ENCODE measurements at places on chromosomes 5 and 9.

DNA sequence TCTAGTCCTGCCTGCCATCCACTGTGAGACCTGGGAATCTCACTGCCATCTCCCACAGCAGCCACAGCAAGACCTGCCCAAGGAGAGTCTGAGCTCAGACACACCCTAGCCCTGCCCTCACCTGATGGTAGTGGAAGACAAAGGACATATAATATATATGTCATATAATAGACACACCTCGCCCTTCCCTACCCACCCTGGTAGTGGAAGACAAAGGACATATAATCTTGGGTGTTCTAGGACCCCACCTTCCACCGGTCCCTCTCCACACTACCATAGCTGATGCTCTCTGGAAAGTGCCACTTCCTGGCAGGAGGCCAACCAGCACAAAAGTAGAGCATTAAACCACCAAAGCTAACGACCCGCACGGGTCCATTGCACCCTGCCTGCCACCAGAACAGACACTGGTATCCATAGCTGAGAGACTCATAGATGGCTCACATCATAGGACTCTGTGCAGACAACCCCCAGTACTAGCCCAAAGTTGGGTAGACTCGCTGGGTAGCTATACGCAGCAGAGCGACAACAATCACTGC, 545.6 kb downstream of the CAAP1 start:
- no peak for DNase-seq

- peak; percentile 33 for DNase-seq
These were observed 5.9 kb downstream of the TEX10 start for GRCh38 chr9:100346836-100347235.

- DNase-seq, result no peak
These were observed 139.0 kb downstream of the BOD1 start for GRCh38 chr5:173477345-173478040.

- peak; percentile 63 for DNase-seq
These were observed 836.2 kb downstream of the DNAH5 start for GRCh38 chr5:13108265-13108664.

DNA sequence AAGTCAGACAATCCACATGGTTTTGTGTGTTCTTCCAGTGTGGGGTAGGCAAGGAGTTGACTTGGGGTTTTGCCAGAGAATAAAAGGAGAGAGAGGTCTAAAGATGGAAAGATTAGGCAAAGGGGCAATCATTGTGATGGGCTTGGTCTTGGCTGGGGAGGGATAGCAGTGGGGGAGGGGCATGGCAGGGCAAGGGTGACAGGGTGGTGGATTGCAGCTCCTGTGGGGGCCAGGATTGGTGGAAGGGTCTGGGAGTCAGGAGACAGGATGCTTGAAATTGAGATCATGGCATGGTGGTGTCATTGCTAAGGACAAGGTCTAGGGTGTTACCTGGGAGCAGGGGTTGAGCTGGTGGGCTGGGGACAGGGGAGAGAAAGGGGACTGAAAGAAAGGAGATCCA, 57.6 kb downstream of the ZNF618 start:
- no peak for DNase-seq

GRCh38 chr9:35195683-35196082, 33.9 kb downstream of the UNC13B start:
- DNase-seq, result no peak

DNA sequence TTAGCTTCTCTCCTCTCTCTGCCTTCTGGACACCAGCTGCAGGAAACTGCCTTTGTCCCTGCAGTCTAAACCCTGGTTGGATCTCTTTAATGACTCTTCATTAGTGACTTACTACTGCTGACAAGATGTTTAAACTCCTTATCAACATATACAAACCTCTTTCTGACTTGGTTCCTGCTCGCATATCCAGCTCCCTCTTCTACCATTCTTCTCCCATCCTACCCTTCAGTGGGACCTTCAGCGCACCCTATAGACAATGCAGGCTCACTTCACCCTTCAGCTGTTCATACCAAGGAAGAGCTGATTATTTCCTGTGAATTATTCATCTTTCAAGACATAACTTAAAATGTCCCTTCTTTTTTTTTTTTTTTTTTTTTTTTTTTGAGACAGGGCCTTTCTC, 436.5 kb downstream of the KIAA0825 start:
- no peak for DNase-seq

DNA sequence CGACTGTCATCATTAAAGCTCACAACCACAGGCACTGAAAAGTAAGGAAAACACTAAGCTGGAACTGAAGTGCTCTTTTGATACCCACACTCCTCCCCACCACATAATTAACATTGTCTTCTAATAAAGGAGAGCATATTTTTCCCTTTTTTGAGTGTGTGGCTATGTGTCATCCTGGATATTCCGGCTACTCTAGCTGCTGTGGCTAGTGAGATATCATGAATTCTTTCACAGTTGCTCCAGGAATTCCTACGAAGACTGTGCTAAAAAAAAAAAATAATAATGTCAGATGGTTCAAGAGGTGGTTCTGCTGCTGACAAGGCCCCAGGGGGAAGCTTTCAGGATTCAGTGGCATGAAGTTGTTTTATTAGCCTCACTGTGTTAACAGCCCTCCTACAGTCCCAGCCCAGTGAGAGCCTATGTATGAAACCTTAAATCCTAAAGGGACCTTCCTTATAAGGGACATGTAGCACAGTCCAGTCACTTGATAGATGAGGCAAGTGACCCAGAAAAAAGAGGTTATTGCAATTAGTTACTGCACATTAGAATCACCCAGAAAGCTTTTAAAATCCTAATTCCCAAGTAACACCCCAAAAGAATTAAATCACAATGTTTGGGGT, 46.6 kb downstream of the TMEM252 start:
- no peak for DNase-seq

GRCh38 chr5:125657936-125658335, 765.3 kb upstream of the GRAMD2B start:
- DNase-seq, result no peak

- DNase-seq, result no peak
These were observed 148.3 kb upstream of the MOCS2 start for GRCh38 chr5:53257806-53258373.

DNA sequence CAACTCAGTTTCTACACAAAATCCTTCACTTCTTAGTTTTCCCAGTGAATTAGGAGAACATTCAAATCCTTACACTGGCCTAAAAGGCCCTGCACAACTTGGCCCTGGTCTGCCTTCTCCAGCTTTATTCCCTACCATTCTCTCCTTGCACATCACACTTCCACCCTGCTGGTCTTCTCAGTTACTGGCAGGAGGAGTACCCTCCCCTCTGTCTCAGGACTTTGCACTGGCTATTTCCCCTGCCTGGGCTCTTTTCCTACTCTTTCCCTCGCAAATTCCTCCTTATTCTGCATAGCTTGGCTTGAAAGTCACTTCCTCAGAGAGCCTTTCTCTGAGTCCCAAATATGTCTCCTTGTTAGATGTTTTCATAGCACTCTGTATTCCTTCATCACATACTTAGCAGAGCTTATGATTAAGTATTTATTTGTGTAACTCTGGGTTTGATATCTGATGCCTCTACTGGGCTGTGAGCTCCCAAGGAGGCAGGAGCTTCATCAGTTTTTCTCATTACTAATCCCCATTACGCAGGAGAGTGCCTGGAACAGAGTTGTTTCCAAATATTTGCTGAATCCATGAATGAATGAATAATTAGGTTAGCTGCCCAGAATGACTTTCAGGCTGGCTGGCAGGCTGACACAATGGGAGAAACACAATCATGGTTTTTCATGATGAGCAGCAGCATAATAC, 159.8 kb upstream of the KLF9 start:
- no peak for DNase-seq

DNA sequence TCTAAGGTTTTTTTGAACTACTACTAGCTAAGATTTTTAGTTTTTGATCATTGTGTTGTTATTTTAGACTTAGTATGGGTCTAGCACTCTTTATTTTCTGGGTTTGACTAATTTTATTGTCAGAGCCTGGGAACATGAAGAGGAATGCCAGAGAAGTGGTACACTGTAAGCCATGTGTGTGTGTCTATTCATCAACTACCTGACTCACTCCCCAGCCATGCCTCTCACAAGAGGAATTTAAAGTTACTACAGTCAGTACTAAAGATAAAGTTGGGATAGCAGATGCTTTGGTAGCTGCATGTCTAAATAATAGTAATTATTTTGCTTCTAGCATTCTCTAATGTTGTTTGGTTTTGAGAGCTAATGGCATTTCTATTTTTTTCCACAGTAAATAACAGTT, 264.8 kb downstream of the CSNK1G3 start:
- peak; percentile 63 for DNase-seq

- peak; percentile 64 for DNase-seq
These were observed 51.8 kb downstream of the WDR36 start for GRCh38 chr5:111143910-111144309.

DNA sequence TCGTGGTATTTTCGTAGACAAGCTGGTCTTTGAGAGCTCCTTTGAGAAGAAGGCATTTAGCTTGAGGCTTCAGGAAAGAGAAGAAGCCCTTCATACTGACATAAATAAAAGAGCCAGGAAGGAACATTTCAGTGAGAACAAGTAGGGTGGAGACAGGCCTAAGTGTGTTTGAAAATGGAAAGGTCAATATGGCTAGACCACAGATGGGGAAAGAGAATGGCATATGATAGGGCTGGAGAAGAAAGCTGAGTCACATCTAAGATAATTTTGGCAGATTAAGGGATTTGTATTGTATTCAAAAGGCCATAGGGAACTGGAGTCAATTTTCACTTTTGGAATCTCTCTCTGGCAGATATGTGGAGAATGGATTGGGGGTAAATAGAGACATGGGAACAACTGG, 374.9 kb downstream of the TMEM38B start:
- no peak for DNase-seq

GRCh38 chr5:129112295-129112694, 17.7 kb downstream of the ISOC1 start:
- DNase-seq, result no peak

- no peak for DNase-seq
These were observed 194.4 kb upstream of the PTGER4 start for GRCh38 chr5:40485021-40485998.

DNA sequence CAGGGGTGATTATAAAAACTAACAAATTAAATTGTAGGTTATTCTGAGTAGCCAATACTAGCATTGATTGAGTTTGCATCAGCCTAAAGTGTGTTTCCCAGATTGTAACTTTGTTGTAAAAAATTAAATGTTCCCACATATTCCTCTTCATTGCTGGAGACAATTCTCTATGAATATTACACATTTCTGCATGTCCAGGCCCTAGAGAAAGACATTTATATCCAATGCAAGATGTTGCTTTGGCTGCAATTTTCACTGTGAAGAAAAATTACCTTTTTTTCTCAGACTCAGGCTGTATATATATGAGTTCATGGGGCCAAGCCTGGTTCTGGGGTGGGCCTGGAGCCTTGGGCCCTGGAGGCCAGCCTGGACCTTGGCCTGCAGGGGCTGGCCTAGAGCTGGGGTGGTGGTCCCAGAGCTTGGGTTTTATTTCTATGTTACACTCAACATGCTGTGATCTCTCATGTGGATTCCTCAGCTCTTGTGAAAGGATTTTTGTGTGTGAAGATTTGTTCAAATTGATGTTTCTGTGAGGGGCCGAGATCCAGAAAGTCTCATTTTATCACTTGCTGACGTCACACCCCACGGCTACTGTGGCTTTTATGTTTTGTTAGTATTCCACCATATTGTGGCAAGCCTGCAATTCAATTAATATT, 232.5 kb downstream of the SPATA31A1 start:
- no peak for DNase-seq

DNA sequence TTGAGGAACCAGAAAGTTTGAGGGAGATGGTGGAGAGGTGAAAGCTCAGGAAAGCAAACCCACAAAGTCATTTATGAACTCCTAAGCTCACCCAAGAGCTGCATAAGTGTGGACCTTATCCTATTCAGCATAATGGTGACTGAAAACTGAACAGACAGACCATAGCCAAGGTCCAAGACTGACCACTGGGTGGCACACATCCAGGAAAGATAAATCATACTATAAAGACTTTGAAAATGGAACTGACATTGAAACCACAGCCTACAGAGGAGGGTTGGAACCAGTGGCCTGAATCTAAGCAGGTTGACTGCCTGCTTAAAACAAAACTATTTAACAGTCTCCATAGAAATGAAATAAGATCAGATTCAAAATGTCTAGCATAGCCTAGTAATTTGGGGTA, 121.0 kb upstream of the RGS7BP start:
- DNase-seq, result no peak

DNA sequence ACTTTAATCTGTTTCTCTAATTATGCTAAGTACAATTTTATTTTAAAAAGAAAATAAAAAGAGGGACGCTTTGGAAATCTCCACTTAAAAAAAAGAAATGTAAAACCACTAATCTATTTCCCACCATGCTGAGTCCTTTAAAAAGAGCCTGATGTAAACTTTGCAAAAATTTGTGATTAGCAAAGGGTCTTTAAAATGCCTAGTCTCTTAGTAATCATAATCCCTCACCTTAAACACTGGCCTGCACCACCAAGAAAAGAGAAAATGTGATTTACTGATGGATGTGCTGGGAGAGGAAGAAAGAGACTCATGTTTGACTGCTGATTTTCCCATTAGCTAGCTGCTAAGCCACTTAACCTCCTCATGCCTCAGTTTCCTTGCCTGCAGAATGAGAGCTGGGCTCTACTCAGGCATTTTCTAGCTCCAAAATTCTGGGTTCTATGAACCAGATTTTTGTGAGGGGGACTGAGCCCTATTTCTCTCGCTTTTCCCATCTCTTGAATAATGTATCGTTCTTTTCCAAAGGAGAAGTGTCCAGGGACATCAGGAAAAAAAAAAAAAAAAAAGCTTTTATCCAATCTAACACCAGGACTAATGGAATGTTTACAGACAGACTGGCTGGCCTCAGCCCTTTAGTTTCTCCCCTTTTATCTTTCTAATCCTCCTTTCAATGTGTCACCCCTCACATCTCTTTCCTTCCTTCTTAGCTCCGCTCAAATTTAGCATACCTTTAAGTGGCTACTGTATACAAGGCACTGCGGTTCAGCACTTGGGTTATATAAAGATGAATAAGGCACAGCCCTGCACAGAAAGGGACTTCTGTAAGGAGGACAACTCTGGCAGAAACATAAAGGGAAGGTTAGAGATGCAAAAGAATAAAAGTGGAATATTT, 312.4 kb downstream of the ARL15 start:
- no peak for DNase-seq

DNA sequence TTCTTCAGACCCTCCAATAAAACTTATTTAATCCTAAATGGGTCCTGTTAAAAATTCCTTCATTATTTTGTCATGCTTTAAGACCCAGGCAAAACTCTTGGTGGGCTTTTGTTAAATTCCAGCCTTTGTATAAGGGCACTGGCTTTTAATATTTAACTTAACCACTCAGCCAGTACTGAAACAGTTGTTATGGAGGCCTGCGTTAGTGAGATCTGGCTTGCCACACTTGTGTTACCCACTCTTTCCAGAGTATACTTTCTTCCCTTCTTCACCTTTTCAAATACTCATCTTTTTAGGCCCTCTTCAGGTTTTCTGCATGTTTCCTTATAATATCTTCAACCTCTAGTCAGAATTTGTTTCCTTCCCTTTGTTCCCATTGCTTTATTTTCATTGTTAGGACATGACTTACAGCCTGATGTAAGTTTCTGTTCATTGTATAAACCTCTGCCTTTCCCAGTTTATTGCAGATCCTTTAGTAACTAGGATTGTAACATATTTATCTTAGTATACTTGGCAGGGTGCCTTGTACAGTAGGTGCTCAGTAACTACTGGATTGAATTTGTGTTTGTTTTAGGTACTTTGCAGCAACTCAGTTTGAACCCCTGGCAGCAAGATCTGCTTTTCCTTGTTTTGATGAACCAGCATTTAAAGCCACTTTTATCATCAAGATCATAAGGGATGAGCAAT, 48.8 kb downstream of the LNPEP start:
- no peak for DNase-seq

- no peak for DNase-seq
These were observed 130.0 kb downstream of the MVB12B start for GRCh38 chr9:126456441-126457174.
